Gastrocnemius medialis (tissue), 4 donors: ENCODE measurements at places on chromosomes 2 and 18.

GRCh38 chr2:71120195-71120594, 9.8 kb downstream of the MCEE start:
- peak; percentile 41 for DNase-seq

GRCh38 chr2:51335087-51336058, 303.4 kb upstream of the NRXN1 start:
- DNase-seq, result no peak

GRCh38 chr2:73594251-73594650, 48.0 kb downstream of the NAT8 start:
- no peak for DNase-seq

- no peak for DNase-seq
Observed at GRCh38 chr2:190533968-190534309, 583 bp downstream of the NEMP2 start.

- no peak for DNase-seq
Observed at GRCh38 chr2:8115966-8116365, 565.9 kb upstream of the ID2 start.

- DNase-seq, result no peak
Observed at GRCh38 chr2:11796190-11797171, 50.0 kb downstream of the LPIN1 start.

GRCh38 chr2:119691651-119692245, 12.7 kb downstream of the TMEM177 start:
- DNase-seq, result no peak

DNA sequence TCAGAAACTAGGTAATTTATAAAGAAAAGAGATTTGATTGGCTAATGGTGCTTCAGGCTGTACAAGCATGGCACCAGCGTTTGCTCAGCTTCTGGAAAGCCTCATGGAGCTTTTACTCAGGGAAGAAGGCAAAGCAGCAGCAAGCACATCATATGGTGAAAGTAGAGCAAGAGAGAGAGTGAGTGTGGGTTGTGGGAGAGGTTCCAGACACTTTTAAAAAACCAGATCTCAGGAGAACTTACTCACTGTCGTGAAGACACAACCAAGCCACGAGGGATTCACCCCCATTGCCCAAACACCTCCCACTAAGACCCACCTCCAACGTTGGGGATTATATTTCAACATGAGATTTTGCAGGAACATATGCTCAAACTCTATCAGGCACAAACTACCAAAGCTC, 554.6 kb upstream of the TNP1 start:
- DNase-seq, result no peak

DNA sequence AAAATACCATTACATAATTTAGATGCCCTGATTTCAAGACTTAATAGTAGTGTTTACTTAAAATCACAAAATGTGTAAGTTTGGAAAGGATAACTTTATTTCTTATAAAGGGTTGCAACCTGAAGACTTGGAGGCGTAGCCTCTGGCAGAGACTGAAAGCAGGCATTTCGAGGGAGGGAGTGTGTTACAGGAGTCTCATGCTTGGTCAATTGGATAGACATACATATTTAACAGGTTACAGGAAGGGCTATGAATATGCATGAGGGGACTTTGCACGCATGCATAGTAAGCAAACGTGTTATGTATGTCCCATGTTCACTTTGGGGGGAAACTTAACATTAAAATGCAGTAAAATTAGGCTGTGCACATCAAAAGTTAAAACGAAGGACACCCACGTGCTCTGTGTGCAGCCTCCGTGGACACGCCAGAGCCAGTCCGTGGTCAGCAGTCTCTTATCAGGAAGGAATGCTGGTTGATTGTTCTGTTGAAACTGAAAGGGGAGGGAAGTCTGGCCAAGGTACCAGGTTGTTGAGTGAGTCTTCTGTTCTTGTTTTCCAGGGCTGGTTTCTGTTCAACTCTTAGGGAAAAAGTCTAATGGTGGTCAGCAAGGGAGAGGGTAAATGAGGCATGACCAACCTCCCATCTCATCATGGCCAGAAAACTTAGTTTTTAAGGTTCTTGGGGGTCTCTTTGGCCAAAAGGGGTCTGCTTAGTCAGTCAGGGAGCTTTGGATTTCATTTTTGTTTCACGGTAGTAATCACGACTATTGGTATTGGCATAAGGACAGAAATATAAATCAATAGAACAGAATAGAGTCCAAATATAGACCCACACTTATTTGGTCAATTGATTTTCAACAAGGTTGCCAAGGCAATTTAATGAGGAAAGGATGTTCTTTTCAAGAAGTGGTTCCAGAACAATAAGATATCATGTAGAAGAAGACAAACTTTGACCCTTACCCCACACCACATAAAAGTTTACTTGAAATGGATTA, 121.9 kb downstream of the MCFD2 start:
- no peak for DNase-seq

DNA sequence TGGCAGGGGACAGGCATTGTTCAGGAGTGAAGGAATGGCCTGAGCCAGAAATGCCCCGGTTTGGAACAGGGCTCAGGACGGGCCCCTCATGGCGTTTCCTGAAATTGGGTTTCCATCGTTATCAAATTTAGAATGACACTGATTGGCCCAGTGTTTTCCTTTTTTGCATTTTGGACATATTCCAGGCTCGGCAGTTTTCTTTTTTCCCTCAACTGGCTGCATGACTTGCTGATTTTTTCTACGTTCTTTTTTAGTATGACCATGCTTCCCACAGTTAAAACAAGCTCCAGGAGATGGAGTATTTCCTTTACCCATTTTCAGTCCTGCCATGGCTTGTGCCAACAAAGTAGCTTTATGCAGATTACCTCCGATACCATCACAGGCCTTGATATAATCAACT, 20.4 kb upstream of the LYG2 start:
- no peak for DNase-seq

- DNase-seq, result no peak
Observed at GRCh38 chr2:6421138-6421730, 444.5 kb downstream of the CMPK2 start.

DNA sequence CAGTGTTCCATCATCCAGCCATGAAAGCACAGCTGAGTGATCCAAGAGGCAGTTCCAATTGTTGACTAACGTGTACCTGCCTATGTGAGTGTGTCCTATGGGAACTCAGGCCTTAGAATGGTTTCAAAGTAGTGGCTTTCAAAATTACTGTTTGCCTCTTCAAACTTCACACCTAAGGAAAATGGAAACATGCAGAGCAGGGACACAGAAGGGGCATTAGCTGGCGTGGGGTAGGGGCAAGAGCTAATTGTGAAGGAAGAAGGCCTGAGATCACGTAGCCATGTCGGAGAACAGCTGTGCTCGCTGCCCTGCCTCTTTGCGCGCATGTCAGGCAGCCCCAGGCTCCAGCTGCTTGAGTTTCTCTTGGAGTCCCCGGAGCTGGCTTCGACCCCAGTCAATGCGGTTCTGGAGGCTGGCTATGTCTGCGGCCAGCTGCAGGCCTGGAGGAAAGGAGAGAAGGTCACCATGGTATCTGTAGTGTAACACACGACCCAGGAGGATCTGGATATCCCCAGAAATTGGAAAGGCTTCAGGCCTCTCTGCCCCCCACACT, 3.8 kb upstream of the IMP4 start:
- no peak for DNase-seq

- no peak for DNase-seq
Observed at GRCh38 chr2:33392366-33392765, 84.1 kb upstream of the RASGRP3 start.

GRCh38 chr18:74714791-74715190, 117.1 kb downstream of the ZNF407 start:
- DNase-seq, result no peak

DNA sequence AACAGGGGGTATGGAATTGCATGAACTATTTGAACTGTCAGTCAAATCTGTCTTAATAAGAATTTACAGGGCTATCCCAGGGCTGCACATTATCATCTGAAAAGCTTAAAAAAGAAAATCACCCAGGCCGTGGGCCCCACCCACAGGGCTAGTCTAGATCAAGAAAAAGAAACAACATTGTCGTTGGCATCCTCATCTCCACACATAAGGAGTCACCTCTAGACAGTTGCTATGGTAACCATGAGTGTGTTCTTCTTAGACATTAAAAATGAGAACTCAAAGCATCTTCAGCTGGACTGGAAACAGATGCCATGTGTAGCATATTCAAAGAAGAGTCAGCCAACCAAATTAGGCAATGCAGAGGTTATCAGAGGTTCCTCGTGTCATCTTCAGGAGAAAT, 72.3 kb upstream of the CPO start:
- DNase-seq, result no peak

- DNase-seq, result no peak
Observed at GRCh38 chr2:150141226-150142001, 346.1 kb downstream of the RND3 start.

- no peak for DNase-seq
Observed at GRCh38 chr2:176554101-176555048, 285.1 kb downstream of the MTX2 start.

- peak; percentile 19 for DNase-seq
Observed at GRCh38 chr2:19474128-19474527, 115.7 kb upstream of the OSR1 start.

- no peak for DNase-seq
Observed at GRCh38 chr18:76414936-76415621, 80.0 kb downstream of the ZNF516 start.

DNA sequence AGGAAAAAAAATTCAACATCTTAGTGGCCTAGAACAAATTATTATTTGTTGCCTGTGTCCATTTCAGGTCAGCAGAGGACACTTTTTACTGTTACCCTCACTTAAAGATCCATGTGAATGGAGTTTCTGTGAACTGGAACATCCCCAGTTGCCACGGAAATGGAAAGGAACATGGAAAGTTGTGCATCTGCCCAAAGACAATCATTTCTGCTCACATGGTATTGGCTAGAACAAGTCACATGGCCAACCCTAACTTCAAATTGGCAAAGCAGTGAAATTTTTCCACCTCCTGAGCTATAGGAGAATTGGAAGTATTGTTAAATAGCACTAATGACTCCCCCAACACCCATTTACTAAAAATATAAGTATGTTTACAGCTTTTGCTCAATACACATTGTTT, 71.2 kb upstream of the CCBE1 start:
- DNase-seq, result no peak

DNA sequence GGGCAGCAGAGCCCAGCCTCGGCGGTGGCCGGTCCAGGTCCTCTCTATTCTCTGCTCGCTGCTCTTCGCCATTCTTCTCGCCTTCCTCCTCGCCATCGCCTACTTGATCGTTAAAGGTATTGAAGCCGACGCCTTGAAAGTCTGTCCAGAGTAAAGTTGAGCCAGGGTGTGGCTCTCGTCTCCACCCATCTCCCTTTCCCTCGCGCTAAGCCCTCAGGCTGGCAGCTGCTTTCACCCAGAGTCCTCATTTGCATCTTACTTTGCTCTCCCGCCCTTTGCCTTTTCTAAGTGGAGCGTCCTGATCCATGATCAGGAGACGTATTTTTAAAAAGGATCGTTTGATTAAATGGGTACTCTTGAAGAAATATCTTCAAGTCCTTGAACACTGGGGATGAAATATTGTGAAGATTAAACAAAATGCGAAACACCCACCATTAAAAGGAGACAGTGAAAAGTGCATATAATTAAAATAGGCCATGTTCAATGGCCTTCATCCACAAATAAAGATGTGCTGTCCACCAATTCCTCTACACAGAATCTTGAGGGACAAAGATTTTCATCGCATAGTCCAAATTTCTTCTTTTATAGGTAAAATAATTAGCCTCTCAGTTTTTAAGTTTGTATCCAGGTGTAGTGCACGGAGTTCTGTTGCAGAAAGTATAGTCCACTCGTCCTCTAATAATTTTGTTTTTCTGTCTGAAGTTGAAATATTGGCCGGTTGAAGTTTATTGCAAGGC, 657 bp downstream of the ARL6IP6 start:
- DNase-seq, result no peak

GRCh38 chr2:170181602-170182001, 3.7 kb downstream of the MYO3B start:
- DNase-seq, result no peak

DNA sequence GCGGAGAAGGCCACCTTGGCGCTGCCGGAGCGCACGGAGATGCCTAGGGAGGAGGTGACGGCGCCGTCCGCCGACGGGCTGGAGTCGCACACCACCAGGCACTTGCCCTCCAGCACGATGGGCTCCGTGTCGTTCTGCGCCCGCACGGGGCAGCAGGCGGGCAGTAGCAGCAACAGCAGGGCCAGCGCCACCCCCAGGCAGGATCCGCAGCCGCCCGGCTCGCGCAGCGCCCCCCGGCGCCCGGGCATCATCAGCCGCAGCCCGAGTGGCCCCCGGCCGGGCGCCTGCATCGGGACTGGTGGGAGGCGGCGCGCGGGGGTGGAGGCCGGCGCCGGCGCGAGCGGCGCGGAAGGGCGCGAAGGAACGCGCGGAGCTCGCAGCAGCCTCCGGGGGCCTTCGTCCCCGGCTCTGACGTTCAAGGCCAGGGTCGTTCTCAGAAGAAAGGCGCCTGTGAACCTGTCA, 2.2 kb downstream of the CBLN2 start:
- DNase-seq, result no peak

DNA sequence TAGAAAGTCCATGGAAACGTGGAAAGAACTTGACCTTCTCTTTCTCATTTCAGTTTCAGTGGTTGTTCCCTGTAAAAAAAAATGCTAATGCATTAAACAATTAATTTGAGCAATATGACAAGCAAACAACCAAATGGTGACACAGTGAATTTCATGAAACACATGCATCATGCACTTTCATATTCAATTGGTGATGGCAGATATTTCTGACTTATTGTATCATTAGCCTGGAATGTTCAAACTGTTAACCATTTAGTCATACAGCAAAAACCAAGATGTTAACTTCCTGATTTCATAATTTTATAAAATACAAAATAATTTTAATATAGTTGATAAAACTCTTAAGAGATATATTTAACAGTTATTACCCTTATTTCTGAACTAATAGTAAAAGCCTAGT, 85.5 kb downstream of the SCN1A start:
- no peak for DNase-seq
